Suprapubic skin (tissue), 4 donors: ENCODE measurements at places on chromosomes 16 and 17. TPM values are rescaled to one million over a fixed set of nuclear protein-coding genes. Genes with fewer than 3 reads are reported as not detected.

DNA sequence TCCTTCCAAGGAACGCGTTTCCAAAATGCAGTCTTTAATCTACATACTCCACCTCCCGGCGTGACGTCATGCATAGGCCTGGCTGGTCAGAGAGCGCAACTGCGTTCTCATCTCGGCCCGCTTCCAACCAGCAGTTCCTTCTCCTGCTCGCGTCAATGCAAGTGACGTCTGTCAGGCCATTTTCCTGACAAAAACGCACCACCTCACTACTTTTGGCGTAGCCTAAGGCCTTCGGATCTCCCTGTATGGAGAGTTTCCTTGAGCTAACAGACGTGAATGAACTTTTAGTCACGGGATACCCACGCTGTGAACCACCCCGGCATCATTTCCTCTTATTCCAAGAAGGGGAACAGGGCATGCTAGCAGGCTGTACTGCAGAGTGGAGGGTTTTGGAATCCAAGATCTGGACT is 25.0 kb downstream of the TEX14 start:
- DNase-seq: no peak

GRCh38 chr17:45345246-45345553 is 28.4 kb upstream of the MAP3K14 start:
- no peak for DNase-seq

DNA sequence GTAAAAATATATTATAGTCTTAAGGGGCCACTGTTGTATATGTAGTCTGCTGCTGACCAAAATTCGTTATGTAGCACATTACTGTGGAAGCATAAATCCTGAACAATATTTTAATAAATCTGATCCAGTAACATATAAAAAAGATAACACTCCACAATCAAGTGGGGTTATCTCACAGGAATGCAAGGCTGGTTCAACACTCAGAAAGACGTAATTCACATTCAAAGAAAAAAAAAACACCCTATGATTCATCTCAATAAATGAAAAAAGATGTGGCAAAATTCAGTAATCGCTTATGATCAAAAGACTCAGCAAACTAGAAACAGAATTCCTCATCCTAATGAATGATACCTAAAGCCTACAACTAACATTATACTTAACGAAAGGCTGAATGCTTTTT is 47.8 kb downstream of the CREBBP start:
- no peak for DNase-seq

DNA sequence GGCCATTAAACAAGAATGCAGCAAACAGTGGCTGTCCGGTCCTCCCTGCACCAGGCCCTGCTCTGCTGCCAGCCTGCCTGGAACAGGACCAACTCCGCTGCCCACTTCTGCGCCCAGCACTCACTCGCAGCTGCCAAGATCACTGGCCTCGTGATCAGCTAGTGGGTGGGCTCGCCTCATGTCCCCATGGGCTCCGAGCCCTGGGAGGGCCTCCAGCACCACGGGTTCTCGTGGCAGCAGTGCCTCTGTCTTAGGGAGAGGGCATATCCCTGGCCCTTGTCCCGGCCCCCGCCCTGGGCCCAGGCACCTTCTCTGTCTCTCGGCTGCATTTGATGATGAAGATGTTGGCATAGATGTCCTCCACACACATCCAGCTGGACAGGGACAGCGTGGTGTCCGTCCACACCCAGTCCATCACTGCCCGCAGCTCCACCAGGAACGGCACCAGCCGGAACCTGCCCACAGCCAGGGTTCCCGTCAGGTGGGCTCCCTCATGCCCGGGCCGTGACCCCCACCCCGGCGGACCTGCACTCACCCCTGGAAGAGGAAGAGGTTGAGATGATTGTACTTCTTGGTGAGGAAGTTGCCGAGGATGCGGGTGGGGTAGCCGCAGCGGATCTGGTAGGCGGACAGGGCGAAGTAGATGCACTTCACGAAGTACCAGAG is 13.1 kb downstream of the CTU2 start:
- no peak for DNase-seq

DNA sequence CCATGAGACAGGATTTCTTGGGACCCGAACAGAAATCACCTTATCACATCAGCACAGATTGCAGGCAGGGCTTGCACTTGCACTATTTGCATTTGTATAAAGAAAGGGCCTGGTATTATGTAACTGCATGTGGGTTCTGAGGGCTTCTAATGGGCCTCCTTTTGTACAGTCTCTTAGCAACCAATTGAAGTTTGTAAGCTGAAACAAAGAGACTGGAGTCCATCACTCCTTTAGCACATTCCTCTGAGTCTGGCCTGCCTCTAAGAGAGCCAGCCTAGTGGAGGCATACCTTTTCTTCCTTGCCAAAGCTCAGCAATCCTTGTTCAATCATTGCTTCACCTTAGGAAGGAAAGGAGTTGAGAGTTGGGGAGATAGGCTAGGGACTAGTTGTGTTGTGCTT is 387.1 kb downstream of the XYLT1 start:
- DNase-seq: no peak

KRTAP3-1 gene
- total RNA-seq: 15.5 TPM

GRCh38 chr17:73316919-73317505 is 5.2 kb upstream of the CDC42EP4 start:
- DNase-seq: peak; percentile 78

KCNJ12 gene
- 10.5 TPM for total RNA-seq

DNA sequence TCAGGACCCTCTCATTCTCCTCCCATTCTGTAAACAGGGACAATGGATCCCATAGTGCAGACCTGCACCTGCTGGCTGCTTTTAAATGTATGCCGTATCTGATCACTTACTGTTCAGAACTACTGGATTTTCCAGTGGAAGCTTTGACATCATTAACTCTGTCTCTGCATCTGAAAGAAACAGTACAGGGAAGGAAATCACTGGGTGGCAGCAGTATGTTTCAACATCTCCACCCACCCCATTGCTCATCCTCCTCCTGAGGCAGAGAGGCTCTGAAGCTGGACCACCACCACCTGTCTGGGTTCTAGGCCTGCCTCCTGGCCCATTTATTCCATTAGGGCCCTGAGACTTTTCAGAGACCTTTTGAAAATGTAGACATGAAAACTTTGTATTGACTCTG is 2.6 kb downstream of the CCL15 start:
- DNase-seq: no peak

DNA sequence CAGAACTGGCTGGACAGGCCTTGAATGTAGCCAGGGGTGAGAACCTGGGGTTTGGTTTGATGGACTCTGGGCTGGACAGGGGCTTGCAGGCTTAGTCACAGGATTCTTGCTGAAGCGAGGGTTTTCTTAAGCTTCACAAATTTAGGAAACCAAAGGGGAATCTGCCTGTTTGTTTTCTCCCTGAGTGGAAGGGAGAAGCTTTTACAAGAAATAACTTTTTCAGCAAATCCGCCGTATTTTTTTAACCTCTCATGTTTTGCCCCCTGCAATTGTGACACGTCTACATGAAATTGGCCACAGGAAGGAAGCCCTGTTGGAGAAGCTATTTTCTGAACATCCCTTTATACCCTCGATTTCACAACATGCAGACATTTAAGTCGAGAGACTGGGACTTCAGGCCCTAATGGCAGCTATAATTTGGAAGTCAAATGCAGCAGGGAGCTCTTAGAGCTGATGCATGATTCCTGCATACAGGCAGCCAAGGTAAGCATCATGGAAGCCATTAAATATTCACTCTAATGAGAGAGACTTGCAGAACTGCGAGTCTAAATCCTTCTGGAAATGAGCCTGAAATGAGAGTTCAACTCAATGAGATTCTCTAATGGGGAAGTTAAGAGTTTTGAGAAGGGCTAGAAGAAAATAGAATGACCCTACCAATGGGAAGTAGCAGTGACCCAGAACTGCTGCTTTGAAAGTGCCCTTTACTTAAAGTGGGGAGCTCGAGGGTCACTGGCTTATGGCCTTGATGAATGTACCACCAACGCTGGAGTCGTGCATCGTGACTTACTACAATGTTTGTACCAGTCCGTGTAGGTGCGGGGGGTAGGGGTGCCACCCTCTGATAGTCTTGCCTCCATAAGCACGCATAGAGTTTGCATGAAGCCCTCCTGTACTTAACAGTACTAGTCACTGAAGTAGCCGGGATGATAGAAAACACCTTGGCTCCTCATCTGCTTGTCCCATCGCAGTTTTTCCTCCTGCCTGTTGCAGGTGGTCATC is 45.1 kb upstream of the IRF8 start:
- no peak for DNase-seq

GRCh38 chr17:43917348-43918025 is 10.2 kb upstream of the MPP2 start:
- DNase-seq: no peak

- no peak for DNase-seq
These were observed 47.0 kb downstream of the BCAS3 start for GRCh38 chr17:60724647-60725046.

- DNase-seq: peak; percentile 28
These were observed 30.8 kb downstream of the PELP1 start for GRCh38 chr17:4673169-4673568.
